ENCODE measurements at places on chromosomes 2 and 18. TPM values are rescaled to one million over a fixed set of nuclear protein-coding genes. Genes with fewer than 3 reads are reported as not detected.

The HS1BP3 gene
- 26.3 TPM for polyA plus RNA-seq

The CXCR1 gene
- not detected for polyA plus RNA-seq

The NCKAP1 gene
- 54.5 TPM for polyA plus RNA-seq

The MOGAT1 gene
- polyA plus RNA-seq, result not detected

The RHBDD1 gene
- 20.9 TPM for polyA plus RNA-seq

The RAX gene
- not detected for polyA plus RNA-seq

The PXDN gene
- 118 TPM for polyA plus RNA-seq

The C2orf72 gene
- 64.1 TPM for polyA plus RNA-seq
